ENCODE measurements at places on chromosomes 12 and 14. TPM values are rescaled to one million over a fixed set of nuclear protein-coding genes. Genes with fewer than 3 reads are reported as not detected.

GRCh38 chr12:110349514-110350151, 53.9 kb downstream of the ANAPC7 start:
- no peak for DNase-seq

Gene TCL1B
- total RNA-seq = not detected

Gene GEMIN2
- 12.2 TPM for total RNA-seq

Gene RNASE1
- 230 TPM for total RNA-seq

Gene OR10G2
- not detected for total RNA-seq
